ENCODE measurements at places on chromosomes 6 and 20.
A peak's percentile ranks its signal among the peaks of the same experiment; 100 is the strongest.

DNA sequence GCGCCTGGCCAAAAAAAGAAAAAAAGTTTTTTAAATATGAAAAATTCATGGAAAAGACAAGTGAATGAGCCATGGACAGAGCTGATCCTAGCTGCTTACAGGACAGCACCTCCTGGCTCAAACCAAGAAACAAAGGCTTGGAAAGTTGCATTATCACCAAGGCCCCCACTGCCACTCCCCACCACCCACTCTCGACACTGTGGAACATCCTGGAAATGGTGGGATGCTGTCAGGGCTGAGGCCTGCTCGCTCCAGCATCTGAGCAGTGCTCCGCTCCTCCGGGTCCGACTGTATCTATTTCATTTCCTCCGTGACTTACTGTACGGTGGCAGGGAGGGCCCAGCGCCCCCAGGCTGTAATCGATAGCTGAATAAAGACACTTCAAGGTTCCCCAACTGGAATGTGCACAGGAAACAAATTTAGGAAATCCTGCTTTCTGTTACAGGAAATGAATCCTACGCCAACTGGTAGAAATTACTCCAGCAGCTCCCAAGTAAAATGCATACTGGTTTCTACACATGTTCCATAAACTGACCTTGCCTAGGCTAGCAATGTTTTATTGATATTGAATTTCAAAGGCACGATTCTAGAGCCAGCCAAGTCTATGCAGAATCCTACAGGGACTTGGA lies 109.5 kb upstream of the NFATC2 start:
- DNase-seq = no peak

- no peak for DNase-seq
Measured at GRCh38 chr20:38298768-38299288, 5.1 kb upstream of the BPI start.

DNA sequence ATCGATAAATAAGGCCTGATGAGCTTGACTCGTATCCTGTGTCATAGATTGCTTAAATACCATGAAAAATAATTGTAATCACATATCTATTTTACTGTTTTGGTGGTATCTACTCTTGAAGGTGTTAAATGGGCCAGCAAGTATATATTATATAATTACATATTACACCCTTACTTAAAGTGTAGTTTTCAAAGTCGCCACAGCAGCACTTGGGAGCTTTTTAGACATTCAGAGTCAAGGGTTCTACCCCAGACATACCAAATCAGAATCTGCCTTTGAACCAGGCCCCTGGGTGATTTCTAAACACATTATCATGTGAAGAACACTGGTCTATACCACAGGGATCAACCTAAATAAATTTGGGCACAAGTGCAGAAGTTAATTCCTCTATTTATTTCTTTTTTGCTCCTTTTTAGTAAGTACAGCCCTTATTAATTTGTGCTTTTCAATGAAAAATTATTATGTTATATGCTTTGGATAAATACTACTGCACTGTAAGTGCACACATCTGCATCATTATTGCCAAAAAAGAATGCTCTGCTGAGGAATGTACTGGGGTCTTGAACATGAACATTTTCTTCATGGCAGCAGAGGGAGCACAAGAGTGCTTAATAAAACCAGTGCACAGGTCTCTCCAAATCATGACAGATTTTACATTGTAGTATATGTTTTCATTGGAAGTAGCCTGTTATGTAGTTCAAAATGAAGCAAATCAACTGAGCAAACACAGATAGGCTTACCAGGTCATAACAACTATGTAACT lies 3.1 kb upstream of the ATXN1 start:
- DNase-seq = no peak

DNA sequence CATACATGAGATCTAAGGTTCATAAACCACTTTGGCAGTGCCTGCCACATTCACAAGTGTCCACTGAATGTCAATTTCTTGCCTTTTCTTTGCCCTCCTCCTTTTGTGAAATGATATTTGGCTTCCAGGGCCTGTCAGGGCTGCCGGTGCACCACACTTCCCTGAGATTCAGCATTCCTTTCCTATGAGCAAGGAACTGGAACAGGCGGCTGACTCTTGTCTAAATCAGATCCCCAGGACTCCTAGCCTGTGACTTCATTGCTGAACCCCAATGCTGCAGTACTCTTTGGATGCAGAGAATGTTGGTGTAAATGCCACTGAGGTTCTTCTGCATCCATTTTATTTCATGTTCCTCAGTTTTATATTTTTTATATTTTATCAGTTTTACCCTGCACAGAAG lies 172.2 kb downstream of the ARID1B start:
- DNase-seq = no peak

GRCh38 chr6:25024821-25025220 lies 89.1 kb upstream of the RIPOR2 start:
- DNase-seq = no peak

DNA sequence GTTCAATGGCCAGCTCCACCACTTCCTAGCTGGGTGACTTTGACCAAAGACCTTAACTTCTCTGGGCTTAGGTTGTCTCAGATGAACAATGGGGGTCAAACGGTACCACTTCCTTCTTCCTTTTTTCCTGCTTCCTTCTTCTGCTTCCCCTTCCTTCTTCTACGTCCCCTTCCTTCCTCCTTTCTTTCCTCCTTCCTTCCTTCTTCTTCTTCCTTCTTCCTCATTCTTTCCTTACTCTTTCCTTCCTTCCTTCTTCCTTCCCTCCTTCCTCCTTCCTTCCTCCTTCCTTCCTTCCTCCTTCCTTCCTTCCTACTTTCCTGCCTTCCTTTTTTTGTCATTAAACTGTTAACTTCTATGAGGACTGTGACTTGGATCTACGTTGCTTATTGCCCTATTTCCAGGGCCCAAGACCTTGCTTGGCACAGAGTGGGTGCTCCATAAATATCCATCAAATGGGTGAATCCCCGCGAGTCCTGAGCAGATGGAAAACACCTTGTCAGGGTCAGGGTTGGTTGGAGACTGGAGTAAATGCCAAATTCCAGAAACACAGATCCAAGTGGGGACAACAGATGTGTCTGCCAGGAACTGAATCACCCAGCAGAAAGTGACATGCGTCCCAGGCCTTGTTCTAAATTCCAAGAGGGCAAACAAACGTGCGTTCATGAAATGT lies 243.3 kb downstream of the PREX1 start:
- peak; percentile 74 for DNase-seq

DNA sequence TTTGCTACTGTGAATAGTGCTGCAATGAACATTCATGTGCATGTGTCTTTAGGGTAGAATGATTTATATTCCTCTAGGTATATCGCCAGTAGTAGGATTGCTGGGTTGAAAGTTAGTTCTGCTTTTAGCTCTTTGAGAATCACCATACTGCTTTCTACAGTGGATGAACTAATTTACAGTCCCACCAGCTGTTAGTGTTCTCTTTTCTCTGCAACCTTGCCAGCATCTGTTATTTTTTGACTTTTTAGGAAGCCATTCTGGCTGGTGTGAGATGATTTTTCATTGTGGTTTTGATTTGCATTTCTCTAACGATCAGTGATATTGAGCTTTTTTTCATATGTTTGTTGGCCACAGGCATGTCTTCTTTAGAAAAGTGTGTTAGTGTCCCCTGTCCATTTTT lies 40.0 kb downstream of the PLG start:
- no peak for DNase-seq

DNA sequence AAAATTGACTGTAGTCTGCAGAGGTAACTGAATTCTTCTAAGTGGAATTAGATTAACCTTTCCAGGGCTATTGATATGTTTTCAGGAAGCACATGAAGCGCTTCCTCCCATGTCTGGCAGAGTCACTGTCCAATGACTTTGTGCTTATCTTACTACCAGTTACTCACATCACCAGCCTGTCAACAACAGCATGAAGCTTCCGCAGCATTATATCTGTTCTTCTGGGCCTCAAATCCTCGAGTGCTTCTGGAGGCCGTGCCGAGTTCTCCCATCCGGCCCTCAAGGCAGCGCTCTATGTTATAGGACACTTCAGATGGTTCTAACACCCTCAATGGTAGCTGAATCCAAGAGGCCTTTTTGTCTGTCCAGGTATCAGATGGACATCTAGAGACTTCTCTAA lies 33.2 kb downstream of the PSMG4 start:
- DNase-seq = no peak

DNA sequence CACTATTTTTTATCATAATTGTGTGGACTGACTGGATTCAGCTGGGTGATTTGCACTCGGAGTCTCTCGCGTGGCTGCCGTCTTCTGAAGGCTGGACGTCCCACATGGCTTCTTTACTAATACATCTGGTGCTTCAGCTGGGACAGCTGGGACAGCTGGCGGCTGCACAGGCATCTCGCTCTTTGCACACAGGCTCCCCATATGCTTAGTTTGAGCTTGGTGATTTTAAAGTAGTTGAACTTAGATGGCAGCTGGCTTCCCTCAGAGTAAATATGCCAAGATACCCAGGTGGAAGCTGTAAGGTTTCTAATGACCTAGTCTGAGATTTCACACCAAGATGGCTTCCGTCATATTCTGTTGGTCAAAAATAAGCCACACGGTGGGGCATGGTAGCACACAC lies 38.7 kb upstream of the PPP1R3G start:
- peak; percentile 8 for DNase-seq

DNA sequence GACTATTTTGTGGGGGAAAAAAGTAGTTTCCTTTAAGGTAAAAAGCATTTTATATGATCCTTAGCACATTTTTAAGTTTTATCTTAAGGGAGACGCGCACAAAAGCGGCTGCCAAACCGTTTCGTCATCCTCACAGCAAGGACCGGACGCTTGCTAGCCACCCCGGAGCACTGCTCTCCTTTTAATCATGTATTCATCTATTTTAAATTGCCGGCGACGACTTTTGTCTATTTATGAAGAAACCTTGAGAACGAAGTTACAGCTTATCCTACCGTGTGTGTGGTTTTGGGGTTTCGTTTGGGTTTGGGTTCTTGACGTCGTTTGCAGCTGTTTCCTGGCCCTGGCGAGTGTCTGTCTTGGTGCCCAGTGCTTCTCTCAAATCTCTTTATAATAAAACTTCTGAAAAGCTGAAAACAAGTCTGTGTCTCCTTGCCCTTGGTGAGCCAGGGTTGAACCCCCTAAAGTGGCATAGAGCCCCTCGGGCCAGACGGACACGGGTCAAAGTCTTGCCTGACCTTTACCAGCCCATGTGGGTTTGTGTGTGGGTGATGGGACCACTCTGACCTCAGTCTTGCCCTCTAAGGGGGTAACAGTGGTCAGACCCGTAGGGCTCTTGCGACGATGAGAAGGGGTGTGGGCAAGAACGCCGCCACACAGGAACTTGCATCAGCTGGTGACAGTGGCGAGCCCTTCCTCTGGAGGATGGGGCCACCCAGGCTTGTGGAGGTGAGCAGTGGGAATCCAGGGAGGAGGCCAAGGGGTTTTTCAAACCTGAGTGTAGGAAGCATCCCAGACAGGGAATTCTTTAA lies 117.6 kb downstream of the JPH2 start:
- DNase-seq = no peak

DNA sequence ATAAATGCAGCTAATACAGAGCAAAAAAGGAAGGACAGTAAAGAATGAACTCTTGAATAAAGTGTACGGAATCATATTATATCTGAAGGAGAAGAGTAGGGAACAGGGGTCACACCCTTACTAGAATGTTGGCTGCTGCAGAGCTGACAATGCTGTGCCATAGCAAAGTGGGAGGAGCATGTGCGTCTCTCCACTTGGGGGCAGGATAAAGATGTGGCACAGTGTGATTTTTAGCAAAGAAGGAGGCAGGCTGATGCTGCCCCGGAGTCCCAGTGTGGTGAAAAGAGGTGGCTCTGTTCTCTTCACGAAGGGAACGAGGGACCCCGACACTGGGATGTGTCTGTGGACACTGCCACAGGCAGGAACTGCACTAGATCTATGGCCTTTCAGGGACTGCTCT lies 67.5 kb downstream of the INSM1 start:
- DNase-seq = no peak

GRCh38 chr6:145562771-145563615 lies 172.3 kb downstream of the EPM2A start:
- no peak for DNase-seq

- no peak for DNase-seq
Measured at GRCh38 chr20:23313271-23313670, 37.3 kb upstream of the NXT1 start.

DNA sequence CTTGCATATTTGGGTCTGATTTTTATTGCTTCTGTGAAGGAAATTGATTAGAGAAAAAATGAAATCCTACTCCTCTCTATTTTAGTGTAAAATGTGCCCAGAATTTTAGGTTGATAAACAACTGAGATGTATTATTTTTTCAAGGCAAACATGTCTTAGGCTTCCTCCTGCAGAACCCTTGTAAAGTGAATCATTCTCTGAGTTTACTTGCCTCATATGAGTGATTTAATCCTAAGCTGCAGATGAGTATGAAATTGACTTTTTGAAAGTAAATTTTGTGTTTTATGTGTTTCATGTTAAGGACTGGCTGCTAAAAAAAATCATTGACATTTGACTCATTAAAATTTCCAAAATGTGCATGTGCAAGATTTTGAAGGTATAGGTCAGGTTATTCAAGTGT lies 138.5 kb upstream of the PHACTR1 start:
- no peak for DNase-seq

DNA sequence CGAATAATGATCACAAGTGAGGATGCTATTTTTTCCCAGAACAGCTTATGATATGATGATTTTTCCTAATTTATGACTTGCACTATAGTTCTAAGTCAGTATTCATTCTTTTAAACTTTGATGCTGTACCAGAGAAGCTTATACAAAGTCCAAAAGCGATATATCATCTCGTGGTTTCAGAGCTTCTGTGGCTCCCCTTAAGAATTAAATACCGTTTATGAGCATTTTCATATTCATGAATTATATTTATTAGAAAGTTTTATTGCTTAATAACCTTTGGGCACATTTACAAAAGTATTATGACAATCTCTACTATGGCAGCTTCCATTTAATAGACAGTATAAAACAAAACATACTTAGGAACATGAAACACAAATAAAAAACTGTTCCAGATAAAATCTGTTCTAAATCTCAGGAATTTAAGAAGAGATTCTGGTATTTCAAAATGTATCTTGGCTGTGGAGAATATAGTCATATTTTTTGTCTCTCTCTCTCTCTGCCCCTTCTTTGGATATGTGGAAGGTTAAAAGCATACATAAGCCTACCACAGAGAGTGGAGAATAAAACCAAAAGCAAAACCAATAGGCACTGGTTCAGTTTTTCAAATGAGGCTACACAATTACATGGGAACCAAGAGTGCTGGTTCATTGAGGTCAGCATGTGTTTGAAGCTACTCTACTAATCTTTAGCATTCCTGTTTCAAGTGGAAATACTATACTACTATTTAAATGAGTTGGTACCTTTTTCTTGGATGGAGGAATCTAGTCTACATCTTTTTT lies 884.5 kb upstream of the GJE1 start:
- DNase-seq = no peak

GRCh38 chr6:137819740-137820139 lies 47.3 kb upstream of the TNFAIP3 start:
- DNase-seq = no peak

DNA sequence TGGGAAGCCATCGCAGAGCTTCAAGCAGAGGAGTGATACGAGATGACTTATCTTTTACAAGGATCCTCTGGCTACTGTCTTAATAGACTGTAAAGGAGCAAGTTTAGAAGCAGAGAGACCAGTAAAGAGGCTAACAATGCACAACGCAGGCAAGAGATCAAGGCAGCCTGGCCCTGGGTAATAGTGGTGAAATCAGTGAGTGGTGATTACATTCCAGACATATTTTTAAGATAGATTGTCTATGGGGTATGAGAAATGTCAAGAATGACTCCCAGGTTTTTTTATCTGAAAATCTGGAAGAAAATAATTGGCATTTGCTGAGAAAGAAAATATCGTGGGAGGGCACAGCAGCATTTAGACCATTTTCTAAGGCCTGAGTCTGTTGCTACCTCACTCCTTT lies 213.6 kb upstream of the HTR1E start:
- DNase-seq = no peak

GRCh38 chr6:53672237-53672636 lies 6.7 kb upstream of the KLHL31 start:
- DNase-seq = no peak
